ENCODE measurements at places on chromosomes 6 and 20.

DNA sequence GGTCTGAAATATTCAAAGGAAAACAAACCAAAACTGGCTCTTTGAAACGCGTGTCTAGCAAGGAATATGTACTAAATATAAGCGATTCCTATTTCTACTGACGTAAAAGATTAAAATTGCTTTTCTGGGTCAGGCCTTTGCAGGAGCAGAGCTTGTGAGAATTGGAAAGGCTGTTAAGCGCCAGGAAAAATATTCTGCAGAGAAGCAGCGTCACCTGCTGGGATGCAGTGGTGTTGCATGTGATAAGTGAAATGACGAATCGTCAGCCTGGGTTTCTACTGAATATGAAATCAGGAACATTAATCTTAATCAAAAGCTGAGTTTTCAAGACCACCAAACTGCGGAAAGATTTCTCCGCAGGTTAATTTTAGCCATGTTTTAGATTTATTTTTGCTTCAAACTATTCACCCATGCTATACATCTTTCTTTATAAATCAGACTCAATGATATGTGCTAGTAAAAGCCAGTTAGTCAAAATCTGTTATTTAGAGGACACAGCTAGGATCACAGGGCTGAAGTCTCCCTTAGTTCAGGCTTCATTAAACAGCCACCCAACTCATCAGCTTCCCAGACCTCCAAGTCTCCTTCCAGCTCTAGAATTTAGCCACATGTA, 67.4 kb downstream of the ALDH8A1 start:
- DNase-seq, result peak; percentile 56

DNA sequence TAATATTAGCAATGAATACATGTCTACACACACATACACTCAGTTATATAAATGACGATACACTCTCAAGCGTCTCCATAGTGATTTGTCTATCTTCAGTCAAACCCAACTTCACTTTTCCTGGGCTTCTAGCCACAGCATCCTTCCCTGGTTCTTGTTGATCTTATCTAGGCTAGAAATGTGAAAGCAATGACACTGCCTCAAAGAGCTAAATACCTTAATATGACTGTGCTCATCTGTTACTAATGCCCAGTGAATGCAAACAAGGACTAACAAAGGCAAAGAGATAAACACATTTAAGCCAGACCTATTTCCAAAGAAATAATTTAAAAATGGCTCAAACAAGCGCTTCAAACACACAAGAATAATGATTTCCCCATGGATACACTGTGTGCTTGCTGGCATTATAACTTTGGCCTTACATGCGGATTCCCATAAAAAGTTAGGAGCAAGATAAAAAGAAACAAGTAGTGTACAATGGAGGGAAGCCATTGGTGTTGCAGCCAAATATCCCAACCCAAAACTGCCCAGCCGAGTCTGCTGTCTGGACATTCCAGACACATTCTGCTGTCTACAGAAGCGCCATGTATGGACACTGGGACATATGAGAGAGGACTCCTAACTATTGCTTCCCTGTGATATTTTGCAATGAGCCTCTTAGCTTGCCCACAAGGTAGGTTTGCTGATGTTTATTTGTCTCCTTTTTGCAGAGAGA, 19.5 kb upstream of the DAAM2 start:
- no peak for DNase-seq

GRCh38 chr6:85868685-85869084, 226.0 kb upstream of the SYNCRIP start:
- no peak for DNase-seq

DNA sequence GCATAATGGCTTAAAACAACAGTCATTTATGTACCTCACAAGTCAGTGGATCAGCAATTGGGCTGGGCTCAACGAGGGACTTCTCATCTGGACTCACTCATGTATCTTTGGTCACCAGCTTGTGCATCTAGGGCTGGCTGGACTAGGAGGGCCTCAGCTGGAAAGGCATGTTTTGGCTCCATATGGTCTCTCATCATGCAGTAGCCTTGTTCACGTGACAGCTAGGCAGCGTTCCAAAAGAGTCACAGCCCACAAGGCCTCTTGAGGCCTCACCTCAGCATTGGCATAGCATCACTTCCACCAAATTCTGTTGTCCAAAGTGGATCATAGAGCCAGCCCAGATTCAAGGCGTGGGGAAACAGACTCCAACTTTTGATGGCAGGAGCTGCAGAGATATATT, 110.1 kb downstream of the MAFB start:
- DNase-seq, result no peak

GRCh38 chr6:21026576-21027273, 492.5 kb downstream of the CDKAL1 start:
- no peak for DNase-seq

DNA sequence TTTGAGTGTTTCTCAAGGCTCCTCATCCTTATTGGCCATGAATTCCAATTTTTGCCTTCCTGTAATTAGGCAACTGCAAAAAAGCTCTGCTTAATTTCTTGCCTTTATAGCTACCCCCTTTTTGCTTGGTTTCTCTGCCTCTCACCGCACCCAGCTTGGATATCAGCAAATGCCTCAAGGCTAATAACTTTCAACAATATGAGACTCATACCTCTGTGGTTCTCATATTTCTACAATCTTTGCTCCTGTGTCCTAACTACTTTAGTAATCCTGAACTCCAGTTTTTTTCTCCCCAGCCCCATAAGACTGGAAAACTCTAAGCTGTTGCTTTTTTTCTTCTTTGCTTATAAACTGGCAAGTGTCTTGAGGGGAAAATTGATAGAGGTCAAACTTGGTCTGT, 88.8 kb downstream of the EYA2 start:
- DNase-seq, result no peak

- DNase-seq, result no peak
Observed at GRCh38 chr20:51326201-51326819, 216.2 kb downstream of the NFATC2 start.

DNA sequence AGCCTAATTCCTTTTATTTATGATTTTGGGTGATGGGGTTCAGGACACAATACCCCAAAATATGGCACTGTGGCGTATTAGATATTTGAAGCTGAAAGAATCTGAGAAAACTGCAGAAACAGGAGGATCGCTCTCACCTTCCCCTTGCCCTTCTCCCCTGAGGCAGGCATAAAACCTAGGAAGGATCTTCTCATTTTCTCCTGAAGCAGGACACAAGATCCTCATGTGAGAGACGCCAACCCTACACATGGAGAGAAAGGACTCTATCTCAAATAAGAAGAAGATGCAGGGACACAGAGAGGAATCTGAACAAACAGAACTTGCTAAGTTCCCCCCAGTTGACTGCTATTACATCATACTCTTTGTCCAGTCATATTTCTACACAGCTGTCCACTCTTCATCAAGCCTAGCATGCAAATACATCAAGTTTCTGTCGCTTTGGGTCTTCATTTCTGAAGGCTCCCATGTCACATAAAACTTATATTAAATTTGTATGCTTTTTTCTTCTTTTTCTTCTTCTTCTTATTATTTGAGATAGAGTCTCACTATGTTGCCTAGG, 109.0 kb downstream of the DTNBP1 start:
- no peak for DNase-seq

DNA sequence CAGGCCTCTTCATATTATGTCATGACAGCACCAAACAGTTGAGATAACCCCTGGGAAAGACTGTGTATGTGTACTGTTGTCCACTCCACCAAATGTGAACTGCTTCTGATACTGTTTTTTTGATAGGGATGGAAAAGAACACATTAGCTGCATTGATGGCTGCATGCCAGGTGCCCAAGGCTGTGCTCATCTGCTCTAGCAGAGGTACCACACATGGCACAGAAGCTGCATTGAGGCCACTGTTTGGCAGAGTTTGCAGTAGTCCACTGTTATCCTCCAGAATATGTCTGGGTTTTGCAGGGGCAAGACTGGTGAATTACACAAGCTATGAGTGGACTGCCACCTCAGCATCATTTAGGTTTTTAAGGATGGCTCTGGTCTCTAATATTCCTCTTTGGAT, 28.2 kb upstream of the ELMO2 start:
- DNase-seq, result no peak

DNA sequence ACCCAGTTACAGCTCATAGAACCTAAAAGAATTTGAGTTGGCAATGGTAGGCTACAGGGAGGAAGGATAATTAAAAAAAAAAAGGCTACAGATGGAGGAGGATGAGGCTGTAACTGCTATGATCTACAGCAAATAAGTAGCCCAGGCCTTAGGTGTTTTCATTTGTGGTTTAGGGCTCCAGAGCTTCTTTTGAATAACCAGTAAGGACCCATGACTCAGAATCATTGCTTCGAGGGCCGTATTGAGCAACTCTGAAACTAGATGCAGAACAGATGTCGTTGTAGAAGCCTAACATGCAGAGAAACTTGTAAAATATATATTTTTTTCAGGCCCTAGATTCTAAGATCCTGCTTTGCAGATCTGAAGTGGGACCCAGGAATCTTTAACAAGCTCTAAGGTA, 19.0 kb upstream of the ASIP start:
- DNase-seq, result no peak

- DNase-seq, result no peak
Observed at GRCh38 chr20:34049897-34050695, 56.4 kb downstream of the RALY start.

DNA sequence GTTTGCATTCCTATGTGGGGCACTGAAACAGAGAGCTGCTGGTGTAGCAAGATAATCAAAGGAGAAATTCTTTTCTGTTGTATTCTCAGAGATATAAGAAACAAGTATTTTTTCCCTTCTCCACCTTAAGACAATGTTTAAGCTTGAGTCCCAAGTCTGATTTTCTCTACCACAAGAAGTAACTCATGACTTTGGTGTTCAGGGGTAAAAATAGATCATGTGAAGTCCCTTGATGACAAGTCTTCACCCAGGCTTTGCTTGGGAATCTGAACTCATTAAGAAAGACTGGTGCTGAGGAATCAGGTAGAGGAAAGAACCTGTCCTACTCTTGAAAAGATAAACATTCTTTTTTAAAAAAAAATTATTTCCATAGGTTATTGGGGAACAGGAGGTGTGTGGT, 205.6 kb downstream of the ALDH8A1 start:
- DNase-seq, result no peak

DNA sequence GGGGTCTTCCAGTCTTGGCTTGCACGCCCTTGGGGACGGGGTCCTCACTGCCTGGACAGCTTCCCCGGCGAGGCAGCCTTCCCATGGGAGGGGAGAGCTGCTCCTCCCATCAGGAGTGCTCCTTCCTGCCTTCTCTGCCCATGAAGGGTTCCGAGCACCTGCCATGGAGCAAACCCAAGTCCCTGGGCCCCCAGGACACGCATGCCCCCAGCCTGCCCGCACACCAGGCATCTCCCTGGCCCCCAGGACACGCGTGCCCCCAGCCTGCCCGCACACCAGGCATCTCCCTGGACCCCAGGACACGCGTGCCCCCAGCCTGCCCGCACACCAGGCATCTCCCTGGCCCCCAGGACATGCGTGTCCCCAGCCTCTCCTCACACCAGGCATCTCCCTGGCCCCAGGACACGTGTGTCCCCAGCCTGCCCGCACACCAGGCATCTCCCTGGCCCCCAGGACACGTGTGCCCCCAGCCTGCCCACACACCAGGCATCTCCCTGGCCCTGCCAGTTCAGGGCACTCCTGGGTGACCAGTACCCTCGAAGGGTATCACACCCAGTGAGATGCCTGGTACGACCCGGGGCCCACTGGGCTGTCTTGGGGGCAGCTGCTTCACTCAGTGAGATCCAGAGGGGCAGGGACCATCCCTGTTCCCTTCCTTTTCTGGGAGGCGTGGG, 21.7 kb downstream of the COL20A1 start:
- peak; percentile 52 for DNase-seq

DNA sequence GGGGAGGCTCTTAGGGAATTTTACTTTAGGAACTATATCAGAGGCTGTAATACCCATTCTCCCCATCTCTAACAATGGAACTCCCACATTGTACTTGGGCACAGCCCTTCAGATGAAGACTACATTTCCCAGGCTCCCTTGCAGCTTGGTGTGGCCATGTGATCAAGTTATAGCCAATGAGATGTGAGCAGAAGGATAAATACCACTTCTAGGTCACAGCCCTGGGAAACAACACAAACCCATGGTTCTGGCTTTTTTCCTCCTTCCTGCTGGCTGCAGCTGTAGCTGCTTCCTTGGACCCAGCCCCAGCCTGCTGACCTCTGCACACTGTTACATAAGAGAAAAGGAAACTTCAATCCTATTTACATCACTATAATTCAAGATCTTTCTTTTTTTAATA, 445.9 kb upstream of the JARID2 start:
- peak; percentile 12 for DNase-seq

GRCh38 chr6:35259948-35260590, 534 bp downstream of the ZNF76 start:
- DNase-seq, result peak; percentile 79

DNA sequence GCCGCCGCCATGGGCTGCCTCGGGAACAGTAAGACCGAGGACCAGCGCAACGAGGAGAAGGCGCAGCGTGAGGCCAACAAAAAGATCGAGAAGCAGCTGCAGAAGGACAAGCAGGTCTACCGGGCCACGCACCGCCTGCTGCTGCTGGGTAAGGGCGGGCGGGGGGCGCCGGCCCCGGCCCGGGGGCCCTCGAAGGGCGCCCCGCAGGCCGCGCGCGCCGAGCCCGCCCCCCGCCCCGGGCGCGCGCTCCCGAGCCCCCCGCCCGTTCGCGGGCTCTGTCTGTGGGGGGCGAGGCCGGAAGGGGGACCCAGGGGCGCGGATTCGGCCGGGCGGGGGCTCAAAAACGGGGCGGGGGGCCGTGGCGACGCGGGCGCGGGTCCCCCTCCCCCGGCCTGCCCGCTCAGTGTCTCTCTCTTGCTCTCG, 39.2 kb downstream of the GNAS start:
- peak; percentile 41 for DNase-seq

GRCh38 chr6:21201187-21201586, 392.4 kb upstream of the SOX4 start:
- no peak for DNase-seq

DNA sequence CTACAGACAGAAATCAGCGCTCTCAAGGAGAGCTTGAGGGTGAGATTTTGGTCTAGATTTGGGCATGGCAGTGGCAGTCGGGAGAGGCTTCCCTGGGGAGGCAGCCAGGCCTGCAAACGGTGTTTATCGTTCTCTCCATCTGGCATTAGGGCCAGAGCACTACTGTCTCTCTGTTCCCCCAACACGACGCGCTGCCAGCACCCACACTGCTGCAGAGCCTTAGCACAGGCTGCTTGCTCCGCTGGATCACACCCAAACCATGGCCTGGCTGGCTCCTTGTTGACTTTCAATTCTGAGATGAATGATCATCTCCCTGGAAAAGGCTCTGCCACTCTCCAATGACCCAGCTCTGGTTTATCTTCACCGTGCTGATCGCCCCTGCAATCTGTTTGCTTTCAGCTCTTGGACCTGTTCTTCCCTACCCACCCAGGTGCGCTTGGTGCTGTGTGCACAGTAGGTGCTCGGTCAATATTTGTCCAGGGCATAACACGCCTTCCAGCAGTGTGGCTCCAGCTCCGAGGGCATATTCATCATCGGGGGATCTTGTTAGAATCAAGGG, 106.1 kb downstream of the TFAP2C start:
- DNase-seq, result no peak

- DNase-seq, result no peak
Observed at GRCh38 chr6:36838896-36839748, at the start of gene CPNE5. TSS of gene CPNE5 (minus strand) at chr6:36839444. CDS start at chr6:36839377, 67 bp downstream.

Data from naive thymus-derived CD8-positive, alpha-beta T cell (primary cell).